Forelimb muscle (tissue), 1 donor: ENCODE measurements at places on chromosomes 2 and 18. TPM values are rescaled to one million over a fixed set of nuclear protein-coding genes. Genes with fewer than 3 reads are reported as not detected.

- no peak for DNase-seq
Measured at GRCh38 chr2:25266399-25266798, 75.3 kb downstream of the DNMT3A start.

GRCh38 chr18:33749834-33750233 lies 171.8 kb downstream of the ASXL3 start:
- no peak for DNase-seq

DNA sequence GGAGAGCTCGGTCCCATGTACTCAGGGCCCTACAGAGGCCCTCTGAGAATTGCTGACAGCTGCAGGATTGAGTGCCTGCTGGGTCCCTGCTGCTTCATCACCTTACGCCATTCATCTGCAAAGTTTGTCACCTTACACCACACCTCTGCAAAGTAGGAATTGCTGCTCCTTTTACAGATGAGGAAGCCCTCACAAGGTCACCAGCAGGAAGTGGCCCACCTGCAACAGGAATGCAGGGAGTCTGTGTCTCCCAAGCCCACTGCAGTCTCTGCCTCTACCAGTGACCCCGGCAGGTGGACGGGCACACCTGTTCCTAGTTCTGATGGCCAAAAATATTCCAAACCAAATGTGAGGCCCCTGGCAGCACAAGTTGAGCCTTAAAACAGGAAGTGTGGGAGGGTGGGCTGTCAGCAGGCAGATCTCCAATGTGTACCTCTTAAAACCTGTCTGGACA lies 441.4 kb downstream of the NBAS start:
- no peak for DNase-seq

GRCh38 chr2:71505770-71506140 lies 52.4 kb downstream of the DYSF start:
- no peak for DNase-seq

- no peak for DNase-seq
Measured at GRCh38 chr18:48589797-48590519, 51.1 kb downstream of the CTIF start.

DNA sequence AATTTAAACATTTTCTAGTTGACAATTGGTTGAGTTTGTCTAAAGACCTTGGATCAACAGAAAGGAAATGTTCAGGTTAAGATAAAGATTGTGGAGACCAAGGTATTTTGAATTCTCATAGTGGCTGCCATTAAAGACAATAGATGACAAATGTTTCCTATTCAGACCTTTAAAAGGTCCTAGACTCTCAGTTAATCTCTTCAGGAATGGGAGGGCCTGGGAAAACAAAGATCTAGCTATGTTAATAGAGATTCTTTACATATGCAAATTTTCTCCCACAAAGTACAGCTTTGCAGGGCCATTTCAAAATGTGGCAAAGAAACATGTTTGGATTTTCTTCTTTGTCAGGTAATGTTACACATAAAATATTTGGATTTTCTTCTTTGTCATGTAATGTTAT lies 403.9 kb downstream of the SPAG16 start:
- no peak for DNase-seq

GRCh38 chr2:119111115-119111975 lies 47.2 kb downstream of the C1QL2 start:
- DNase-seq = no peak

DNA sequence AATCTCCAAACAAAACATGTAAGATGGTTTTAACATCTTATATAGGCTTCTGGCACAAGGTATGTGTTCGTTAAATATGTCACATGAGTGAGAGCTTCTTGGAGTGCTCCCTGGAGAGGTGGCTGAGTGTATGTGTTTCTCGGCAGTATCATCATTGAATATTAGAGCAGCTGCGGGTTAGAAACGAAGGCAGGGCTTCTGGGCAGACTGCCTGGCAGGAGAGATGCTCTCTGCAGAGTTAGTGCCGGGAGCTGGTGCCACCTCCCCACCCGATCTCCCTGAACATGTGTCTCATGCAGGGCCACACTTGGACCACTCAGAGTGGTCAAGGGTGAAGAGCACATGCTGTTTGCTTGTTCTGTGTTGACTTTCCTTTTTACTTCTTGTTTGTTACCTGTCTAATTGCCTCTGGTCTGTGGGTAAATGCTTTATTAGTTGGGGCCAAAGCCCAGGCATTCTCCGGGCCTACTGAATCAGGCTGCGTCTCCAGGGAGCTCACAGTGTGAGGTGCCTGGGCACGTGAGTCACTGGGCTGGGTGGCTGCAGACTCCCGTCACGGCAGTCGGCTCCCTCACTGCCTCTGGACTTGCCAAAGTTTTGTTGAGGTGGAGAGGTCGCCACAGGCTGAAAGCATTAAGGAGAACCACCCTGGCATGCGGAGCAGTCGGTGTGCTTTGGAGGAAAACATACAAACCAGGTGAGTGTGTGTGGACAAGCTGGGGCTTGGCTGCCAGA lies 246.6 kb downstream of the FHOD3 start:
- DNase-seq = no peak

GRCh38 chr2:191321861-191322662 lies 76.9 kb downstream of the MYO1B start:
- no peak for DNase-seq

The PROC gene
- polyA plus RNA-seq = 0.46 TPM
